ENCODE measurements at places on chromosomes 2 and 18.
A peak's percentile ranks its signal among the peaks of the same experiment; 100 is the strongest.

DNA sequence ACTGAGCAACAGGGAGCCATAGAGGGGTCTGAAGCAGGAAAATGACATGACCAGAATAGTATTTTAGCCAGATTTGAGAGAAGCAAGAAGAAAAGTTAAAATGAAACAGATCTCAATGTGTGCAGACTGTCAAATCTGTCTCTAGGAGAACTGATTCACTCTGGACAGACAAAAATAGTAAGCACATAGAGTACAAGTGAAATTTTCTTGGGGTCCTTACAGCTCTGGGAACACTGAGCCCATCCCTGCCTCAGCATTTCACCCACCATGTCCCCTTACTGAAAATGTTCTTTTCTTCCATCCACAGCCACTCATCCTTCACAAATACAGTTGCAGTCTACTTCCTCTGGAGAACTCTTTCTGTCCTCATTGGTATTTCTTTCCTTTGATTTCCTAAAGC, 359.2 kb downstream of the MTX2 start:
- DNase-seq = no peak

- DNase-seq = no peak
Measured at GRCh38 chr2:206805887-206806607, 40.6 kb downstream of the FASTKD2 start.

DNA sequence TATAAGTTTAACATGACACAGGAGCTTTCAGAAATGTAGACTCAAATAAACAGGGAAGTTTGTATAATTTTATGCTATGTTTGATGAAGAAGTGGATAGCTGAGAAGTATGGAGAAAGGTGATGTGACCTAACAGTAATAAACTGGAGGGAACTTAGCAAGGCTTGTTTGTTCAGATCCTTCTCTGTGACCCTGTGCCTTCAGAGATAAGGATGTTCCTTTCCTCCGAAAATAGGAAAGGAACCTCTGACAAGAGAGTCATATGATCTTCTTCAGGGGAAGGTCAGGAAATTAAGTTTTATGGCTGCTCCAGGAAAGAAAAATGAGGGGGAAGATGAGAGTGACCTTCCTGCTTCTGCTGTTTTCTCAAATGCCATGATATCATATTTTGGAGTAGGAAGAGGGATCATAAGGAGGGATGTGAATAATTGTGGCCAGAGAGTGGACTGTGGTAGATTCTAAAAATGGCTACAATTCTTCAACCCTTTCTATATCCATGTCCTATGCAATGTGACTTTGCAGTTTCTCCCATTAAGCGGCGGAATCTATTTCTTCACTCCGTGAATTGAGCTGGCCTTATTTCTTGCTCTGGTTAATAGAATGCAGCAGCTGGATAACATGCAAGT, 8.5 kb upstream of the C2orf69 start:
- no peak for DNase-seq

GRCh38 chr2:29390136-29390535, 274.9 kb downstream of the CLIP4 start:
- DNase-seq = no peak

GRCh38 chr18:27825689-27826088, 351.2 kb downstream of the CDH2 start:
- DNase-seq = no peak

DNA sequence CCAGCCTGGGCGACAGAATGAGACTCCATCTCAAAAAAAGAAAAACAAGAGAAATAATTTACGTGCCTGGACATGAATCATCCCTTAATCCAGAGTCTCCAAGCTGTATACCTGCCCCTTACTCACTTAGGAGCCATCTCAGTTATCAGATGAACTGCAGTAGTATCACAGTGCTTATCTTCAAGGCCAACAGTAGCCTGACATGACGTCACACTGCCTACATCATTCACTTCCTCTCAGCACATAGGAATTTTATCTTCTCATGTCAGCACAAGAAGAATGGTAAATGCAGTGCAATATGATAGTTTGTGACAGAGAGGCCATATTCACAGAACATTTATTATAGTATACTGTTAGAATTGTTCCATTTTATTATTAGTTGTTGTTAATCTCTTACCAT, 216.6 kb downstream of the SS18 start:
- DNase-seq = no peak

GRCh38 chr2:237551071-237551574, 15.3 kb upstream of the PRLH start:
- DNase-seq = no peak

GRCh38 chr2:176079831-176080539, 3.8 kb downstream of the EVX2 start:
- DNase-seq = no peak

DNA sequence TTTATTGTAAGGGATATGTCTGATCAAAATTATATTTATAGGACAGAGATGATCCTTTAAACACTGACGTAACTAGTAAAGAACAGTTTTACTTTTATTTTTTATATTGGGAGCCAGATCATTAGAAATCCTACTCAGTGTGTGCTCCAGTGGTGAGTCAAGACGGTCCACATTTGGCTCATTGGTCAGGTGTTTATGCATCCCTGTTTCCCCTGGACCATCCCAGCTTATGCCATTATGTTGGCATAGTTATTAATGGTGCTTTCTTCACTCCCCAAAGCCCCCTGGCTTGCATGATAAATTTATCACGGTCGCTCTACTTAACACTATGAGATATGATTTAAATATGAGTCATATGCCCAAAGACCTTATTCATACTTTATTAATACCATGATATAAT, 293.4 kb downstream of the XIRP2 start:
- DNase-seq = no peak

- DNase-seq = peak; percentile 85
Measured at GRCh38 chr2:173355132-173355865, 627 bp downstream of the CDCA7 start.

DNA sequence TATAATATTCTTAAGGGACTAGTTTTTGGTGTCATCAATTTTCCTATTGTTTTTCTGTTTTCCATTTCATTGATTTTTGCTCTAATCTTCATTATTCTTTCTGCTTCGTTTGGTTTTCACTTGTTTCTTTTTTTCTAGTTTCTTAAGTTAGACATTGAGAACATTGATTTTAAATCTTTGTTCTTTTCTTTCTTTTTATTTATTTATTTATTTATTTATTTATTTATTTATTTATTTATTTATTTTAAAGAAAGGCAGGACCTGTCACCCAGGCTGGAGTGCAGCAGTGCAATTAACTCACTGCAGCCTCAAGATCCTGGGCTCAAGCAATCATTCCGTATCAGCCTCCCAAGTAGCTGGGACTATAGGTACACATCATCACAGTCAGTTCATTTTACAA, 7.0 kb upstream of the FMNL2 start:
- DNase-seq = no peak

DNA sequence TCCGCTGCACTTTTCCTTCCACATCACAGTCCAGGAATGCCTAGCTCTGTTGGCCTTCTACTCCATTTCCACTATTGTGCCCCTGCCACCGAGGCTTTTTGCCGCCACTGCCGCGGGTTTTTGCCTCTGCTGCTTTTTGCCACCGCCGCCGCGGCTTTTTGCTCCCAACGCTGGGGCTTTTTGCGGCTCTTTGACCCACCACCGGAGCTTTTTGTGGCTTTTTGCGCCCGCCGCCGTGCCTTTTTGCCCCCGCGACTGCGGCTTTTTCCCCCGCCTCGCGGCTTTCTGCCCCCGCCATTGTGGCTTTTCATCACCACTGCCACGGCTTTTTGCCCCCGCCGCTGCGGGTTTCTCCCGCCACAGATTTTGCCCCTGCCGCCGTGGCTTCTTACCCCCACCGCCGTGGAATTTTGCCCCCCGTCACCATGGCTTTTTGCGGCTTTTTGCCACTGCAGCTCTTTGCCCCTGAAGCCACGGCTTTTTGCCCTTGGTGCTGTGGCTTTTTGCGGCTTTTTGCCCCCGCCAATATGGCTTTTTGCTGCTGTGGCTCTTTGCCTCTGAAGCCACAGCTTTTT, 2798.7 kb upstream of the TEKT4 start:
- no peak for DNase-seq

DNA sequence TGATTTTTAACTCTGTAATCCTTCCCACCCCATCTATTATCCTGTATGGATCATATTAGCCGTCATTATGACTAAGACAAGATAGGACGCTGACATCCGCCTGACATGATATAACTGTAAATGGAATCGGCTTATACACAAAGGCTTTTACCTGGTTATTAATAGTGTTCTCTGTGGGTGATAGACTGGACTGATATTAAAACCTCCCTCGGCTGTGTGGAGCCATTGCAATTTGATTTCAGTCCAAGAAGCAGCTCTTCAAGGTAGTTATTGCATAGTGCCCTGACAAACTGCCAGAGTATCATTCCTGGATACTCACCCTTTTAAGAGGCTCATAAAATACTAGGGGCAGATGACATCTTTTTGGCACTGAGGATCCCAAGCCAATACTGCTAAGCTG, 226.1 kb upstream of the HNRNPA3 start:
- DNase-seq = no peak

GRCh38 chr2:2324565-2325101, 6.4 kb downstream of the MYT1L start:
- DNase-seq = no peak

DNA sequence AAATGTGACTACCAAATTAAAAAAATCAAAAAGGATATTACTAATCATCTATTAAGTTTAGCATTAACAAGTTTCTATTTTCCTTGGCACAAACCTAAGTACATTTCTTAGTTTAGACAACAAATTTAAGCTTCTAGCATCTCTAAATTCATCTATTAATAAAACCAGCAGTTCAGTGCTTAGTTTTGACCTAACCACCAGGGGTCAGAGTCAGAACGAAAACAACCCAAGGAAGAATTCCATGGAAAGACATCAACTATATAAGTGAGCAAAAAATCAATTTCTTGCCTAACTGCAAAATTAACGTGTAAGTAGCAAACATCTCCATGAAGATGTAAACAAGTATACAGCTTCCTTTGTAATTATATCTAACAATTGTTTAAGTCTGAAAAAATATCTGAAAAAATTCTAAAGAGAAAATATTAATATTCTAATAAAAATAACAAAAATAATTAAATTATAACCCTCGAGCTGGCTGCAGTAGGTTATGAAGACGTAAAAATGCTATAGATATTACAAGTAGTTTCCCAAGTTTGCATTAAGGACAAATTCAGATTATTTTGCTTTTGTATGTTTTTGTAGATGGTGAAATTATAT, 83.7 kb downstream of the CERKL start:
- DNase-seq = peak; percentile 12

GRCh38 chr2:128422571-128422970, 103.9 kb upstream of the HS6ST1 start:
- peak; percentile 1 for DNase-seq

DNA sequence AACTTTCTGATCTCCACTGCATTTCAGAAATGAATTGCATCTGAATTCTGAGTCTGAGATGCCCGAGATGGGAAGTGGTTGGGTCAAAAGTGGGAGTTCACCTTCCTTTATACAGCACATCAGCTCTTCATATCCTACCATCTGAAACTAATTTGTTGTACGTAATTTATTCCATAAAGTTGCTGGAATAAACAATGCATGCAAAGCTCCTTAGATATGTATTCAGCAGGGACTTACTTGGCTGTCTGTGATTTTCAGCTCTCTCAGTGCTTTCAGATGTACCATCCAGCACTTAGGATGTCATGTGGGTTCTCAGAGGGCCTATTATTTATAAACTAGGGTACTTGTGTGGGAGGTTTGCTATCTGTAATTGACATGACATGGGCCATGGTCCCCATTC, 46.9 kb upstream of the EFEMP1 start:
- no peak for DNase-seq

DNA sequence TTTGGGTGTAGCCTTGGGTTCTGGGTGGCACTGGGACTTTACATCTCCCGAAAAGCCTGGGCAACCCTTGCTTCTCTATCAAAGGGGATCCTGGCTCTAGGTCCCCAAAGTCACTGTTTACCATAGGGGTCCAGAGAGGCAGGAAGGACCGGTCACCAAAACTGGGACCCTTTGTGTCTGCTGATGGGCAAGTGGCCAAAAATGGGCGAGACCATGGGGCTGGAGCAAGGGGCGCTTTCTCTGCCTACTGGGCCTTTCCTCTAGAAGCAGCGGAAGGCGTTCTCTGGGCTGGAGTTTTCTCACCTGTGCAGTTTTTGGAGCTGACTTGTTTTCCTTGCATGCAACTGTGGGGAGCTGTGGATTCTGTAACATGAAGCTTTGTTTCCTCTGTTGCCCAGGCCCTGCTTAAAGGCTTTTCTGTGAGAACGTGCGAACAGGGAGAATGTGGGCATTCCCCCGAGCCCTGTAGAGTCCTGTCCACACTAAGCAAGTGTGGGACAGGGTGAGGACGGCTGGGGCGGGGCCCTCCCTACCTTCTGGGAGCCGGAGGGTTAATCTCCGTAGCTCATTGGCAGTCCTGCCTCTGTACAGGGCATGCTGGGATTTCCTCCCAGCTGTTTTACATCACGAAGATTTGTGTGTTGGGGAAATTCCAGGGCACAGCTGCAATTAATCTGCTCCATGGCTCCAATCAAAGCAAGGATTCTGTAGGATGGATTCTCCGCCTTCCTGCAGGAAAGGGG, 50.2 kb downstream of the TGOLN2 start:
- DNase-seq = no peak

- no peak for DNase-seq
Measured at GRCh38 chr2:19785867-19786266, 115.9 kb downstream of the TTC32 start.

DNA sequence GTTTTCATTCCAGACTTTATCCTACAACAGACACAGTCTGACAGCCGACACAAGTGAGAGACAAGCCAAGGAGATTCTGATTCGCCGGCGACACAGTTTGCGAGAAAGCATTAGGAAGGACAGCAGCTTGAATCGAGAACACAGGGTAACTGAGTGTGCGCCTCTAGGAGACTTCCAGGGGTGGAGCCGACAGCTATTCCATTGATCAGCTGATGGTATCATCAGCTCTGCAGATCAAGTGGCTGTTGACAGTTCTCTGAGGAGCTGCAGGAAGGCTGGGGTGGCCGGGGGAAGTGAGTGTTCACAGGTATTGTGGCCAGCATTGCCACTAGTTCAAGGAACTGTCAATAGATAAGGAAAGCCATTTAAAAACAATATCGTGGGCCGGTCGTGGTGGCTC, 57.3 kb upstream of the TMEM182 start:
- DNase-seq = no peak

DNA sequence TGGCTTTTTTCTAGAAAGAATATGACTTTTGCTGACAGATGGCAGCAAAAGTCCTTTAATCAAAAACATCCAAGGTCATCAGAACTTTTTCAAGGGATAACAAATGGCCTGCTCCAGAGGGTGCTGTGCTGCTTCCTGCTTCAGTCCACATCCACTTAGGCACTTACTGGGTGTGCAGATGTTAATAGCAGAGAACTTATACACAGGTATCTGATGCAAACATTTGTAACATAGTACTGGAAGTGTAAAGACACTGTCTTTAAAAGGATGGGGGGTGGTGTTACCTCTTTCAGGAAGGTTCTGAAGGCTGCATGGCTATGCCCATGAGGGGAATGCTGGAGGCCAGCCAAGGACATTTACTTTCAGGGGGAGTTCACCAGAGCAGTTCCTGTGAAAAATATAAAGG, 5.5 kb downstream of the HOXD8 start:
- no peak for DNase-seq

DNA sequence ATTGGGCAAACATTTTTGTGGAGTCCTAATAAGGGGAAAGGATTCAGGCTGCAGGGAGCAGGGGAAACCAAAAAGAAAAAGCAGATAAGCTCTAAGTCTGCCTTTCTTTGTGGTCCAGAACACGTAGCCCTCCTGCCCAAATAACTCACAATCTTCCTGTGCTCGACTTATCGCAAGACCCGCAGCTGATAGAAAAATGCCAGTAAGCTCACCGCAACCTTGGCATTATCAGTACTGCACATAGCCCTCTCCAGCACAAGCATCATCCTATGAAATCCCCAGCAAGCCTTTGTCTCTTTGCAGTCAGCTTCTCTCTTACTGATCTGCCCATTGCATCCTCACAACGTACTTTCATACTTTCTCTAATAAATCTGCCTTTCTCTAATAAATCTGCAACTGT, 202.4 kb upstream of the HNRNPA3 start:
- no peak for DNase-seq
